ENCODE measurements at places on chromosomes 4 and X. TPM values are rescaled to one million over a fixed set of nuclear protein-coding genes. Genes with fewer than 3 reads are reported as not detected.

ZNF674 gene
- 1.8 TPM for total RNA-seq

RAB33A gene
- not detected for total RNA-seq

OTUD6A gene
- not detected for total RNA-seq

PDLIM3 gene
- total RNA-seq: 0.56 TPM

PROM1 gene
- under 0.01 TPM for total RNA-seq

TMEM185A gene
- 16.3 TPM for total RNA-seq

EIF2S3 gene
- 166 TPM for total RNA-seq

SATL1 gene
- total RNA-seq: not detected

RBM47 gene
- total RNA-seq: 44.1 TPM

RNF150 gene
- total RNA-seq: 0.63 TPM

PPP1R2C gene
- total RNA-seq: not detected

SPARCL1 gene
- total RNA-seq: not detected

CPZ gene
- total RNA-seq: not detected

POF1B gene
- 7.1 TPM for total RNA-seq

TLR1 gene
- 0.14 TPM for total RNA-seq

ART3 gene
- 1.7 TPM for total RNA-seq

GLRA2 gene
- not detected for total RNA-seq

PLP1 gene
- not detected for total RNA-seq

AMTN gene
- total RNA-seq: 0.21 TPM

DDIT4L gene
- total RNA-seq: 0.14 TPM

SHOX gene
- not detected for total RNA-seq

SYTL5 gene
- total RNA-seq: 2.7 TPM

CCSER1 gene
- 1.4 TPM for total RNA-seq

PCDH18 gene
- total RNA-seq: 2.4 TPM

AREG gene
- 325 TPM for total RNA-seq

HELT gene
- total RNA-seq: not detected

SRPK3 gene
- total RNA-seq: 0.07 TPM

CHRDL1 gene
- total RNA-seq: not detected

F8A2 gene
- not detected for total RNA-seq

HHIP gene
- total RNA-seq: 0.56 TPM

LUZP4 gene
- total RNA-seq: not detected

AFM gene
- not detected for total RNA-seq

GAB1 gene
- total RNA-seq: 6.2 TPM

CXCL10 gene
- total RNA-seq: 0.65 TPM

GLRB gene
- 0.42 TPM for total RNA-seq

HSPA4L gene
- total RNA-seq: 45.2 TPM

TECRL gene
- total RNA-seq: not detected

GSTCD gene
- 17.9 TPM for total RNA-seq

SYP gene
- total RNA-seq: 0.51 TPM

SLC49A3 gene
- total RNA-seq: 0.63 TPM

PAGE5 gene
- total RNA-seq: not detected

MAN2B2 gene
- 10.0 TPM for total RNA-seq

MAMLD1 gene
- 1.1 TPM for total RNA-seq

ARHGEF6 gene
- 0.05 TPM for total RNA-seq

FREM3 gene
- not detected for total RNA-seq

NAP1L2 gene
- 0.56 TPM for total RNA-seq

GNRHR gene
- not detected for total RNA-seq

FGFBP2 gene
- not detected for total RNA-seq

CSAG2 gene
- total RNA-seq: not detected

CENPI gene
- total RNA-seq: 16.1 TPM

Data from airway epithelial cell (primary cell).